ENCODE measurements at places on chromosomes 2 and 18. TPM values are rescaled to one million over a fixed set of nuclear protein-coding genes. Genes with fewer than 3 reads are reported as not detected.

DNA sequence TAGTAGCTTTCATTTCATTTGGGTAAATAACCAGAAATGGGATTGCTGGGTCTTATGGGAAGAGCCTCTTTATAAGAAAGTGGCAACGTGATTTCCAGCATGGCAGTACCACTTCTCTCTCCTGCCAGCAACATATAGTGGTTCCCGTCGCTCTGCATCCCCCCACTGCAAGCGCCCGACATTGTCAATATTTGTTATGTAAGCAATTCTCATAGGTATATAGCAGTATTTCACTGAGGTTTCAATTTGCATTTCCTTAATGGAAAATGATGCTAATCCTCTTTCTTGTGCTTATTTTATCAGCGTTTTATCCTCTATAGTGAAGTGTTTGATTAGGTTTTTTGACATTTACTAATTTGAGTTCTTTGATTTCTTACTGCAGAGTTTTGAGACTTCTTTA is 36.0 kb upstream of the FAHD2A start:
- H3K4me3 ChIP-seq: no peak overlapping the region
- DNase-seq: no peak
- peaks cover 7% of the 10 kb centered on the region for H3K27me3 ChIP-seq

DNA sequence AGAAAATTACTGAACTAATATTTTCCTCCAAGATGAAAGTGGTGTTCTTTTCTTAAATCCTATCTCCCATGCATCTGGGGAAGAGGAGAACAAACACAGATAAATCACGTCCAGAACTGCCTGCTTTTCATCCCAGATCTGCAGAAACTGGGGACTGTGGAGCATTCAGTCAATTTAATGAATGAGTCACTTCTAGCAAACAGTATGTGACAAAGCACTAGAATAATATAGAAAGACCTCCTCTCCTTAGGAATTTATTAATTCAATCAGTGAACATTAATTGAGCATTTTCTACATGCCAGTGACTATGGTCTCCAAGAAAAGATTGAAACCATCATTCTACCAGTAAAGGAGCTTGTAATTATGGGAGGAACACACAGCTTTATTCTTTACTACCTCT is 693.4 kb upstream of the ID2 start:
- no peaks in the 10 kb centered on the region for H3K36me3 ChIP-seq
- H3K4me1 ChIP-seq: no peaks in the 10 kb centered on the region
- no peaks in the 10 kb centered on the region for H3K27me3 ChIP-seq
- no peak for DNase-seq
- no peak overlapping the region for H3K4me3 ChIP-seq
- H3K27ac ChIP-seq: no peak overlapping the region

DNA sequence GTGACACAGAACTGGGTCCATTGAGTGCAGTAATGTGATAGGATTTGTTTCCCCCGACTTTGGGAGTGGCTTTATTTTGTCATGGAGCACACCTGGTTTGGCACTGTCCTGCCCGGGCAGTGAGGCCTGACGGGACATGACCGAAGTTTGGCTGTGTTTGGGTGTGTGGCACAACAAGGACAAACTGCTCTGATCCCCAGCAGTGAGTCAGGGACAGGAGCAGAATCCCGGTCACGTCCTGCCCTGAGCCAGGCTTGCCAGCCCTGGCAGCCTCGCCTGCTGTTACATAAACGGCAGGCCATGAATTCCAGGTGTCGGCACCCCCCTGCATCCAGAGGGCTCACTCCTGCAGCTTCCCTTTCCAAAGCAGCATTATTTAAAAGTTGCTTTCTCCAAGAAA is 45.7 kb downstream of the IMPA2 start:
- no peaks in the 10 kb centered on the region for H3K27me3 ChIP-seq
- H3K4me1 ChIP-seq: peaks cover 15% of the 10 kb centered on the region
- peaks cover 35% of the 10 kb centered on the region for H3K36me3 ChIP-seq

DNA sequence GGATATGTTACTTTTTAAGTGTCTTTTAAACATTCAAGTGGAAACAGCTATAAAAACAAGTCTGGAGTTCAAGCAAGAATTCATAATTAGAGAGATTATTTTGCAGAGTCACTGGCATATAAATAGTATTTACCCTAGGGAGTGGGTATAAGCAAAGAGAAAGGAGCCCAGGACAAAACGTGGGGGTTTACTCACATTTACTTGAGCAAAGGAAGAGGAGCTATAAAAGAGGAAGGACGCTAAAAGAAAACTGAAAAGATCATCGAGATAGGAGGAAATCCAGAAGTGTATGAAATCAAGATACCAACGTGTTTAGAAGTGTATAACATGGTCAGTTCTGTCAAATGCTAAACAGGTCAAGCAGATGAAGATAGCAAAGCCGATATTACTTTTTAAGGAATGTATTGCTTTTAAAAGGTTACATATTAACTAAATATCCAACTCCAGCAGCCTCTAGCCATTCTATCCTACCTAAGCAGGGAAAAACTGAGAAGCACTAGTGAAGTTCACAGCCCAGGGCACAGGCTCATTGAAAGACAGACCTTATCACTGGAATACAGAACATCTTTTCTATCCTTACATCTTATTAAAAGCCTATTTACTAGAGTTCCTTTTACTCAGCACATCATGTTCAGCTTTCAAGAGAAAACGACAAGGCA is 8.6 kb downstream of the KANSL1L start:
- no peaks in the 10 kb centered on the region for H3K36me3 ChIP-seq
- H3K27me3 ChIP-seq: no peaks in the 10 kb centered on the region
- H3K4me3 ChIP-seq: no peak overlapping the region
- peaks cover 10% of the 10 kb centered on the region for H3K4me1 ChIP-seq
- no peak for DNase-seq

- DNase-seq: no peak
- H3K4me1 ChIP-seq: peaks cover 11% of the 10 kb centered on the region
- no peak overlapping the region for H3K4me3 ChIP-seq
- peaks cover 5% of the 10 kb centered on the region for H3K27me3 ChIP-seq
These were observed 211.7 kb downstream of the NDUFA10 start for GRCh38 chr2:239813261-239814115.

DNA sequence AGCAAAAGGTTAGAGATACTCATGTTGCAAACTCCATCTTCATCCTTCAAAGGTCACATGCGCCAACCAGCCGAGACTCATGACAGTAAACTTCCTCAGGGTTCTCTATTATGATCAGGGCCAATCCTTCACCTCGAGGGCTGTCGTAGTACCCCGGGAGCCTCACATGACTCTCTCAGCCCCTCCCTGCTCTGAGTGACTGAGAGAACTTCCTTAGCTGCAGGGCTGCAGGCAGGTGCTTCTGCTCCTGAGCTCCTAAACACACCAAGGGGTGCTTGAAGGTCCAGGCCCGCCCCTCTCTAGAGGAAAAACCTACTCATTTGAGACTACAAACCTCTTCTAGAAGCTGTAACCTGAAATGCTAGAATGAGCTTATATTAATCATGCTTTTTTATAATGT is 48.2 kb downstream of the LONRF2 start:
- peaks cover 11% of the 10 kb centered on the region for H3K4me1 ChIP-seq
- no peaks in the 10 kb centered on the region for H3K36me3 ChIP-seq
- DNase-seq: no peak
- H3K27me3 ChIP-seq: peaks cover 3% of the 10 kb centered on the region
- H3K4me3 ChIP-seq: no peak overlapping the region

DNA sequence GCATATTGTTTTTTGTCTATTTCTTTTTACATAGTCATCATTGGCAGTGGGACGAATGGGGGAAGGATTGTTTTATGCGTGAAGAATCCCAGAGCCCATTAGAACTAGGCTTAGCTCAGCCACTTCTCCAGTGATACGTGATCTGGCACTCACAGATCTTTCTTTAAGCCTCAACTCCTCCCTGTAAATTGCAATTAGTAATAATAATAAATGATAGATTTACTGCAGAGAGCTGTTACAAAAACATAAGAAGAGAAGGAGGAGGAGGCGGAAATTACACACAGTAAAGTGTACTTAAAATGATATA is 629.3 kb downstream of the NRXN1 start:
- H3K27me3 ChIP-seq: no peaks in the 10 kb centered on the region
- no peak overlapping the region for H3K27ac ChIP-seq
- DNase-seq: no peak
- no peak overlapping the region for H3K4me3 ChIP-seq

GRCh38 chr18:54232485-54233227 is 8.2 kb upstream of the MBD2 start:
- peaks cover 28% of the 10 kb centered on the region for H3K4me1 ChIP-seq
- H3K4me3 ChIP-seq: no peak overlapping the region
- DNase-seq: no peak
- H3K36me3 ChIP-seq: no peaks in the 10 kb centered on the region
- no peak overlapping the region for H3K27ac ChIP-seq

- H3K27me3 ChIP-seq: peaks cover 93% of the 10 kb centered on the region
- DNase-seq: no peak
- H3K4me1 ChIP-seq: no peaks in the 10 kb centered on the region
- no peak overlapping the region for H3K27ac ChIP-seq
- no peak overlapping the region for H3K4me3 ChIP-seq
- no peaks in the 10 kb centered on the region for H3K36me3 ChIP-seq
These were observed 112.5 kb upstream of the GPC1 start for GRCh38 chr2:240322991-240323390.

DNA sequence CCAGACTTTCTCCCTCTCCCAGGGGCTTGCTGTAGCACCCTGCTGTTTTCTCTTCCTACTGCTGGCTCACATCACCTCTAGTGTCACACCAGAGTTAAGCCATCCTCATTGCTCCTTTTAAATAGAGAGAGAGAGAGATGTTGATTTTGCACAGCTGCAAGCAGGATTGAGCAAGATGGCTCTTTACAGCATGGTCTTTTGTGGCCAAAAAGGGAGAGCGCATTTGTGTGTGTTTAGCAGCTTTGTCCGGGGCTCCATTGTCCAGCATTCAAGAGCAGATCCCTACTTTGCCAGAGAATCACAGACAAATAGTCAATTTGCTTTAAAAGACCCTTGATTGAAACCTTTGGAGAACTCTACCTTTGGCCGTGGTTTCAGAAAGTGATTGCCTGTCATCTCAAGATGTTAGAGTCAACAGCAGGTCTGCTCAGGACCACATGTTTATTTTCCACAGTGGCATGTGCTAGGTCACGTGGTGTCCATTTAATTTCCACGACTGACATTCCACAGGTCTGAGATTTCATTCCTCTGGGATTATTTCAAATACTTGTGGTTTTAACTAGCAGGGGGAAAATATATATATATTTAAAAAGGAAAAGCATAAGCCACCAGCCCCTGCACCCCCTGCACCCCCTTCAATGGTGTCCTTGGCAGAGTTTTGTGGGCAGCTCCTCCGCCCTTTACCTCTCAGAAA is 359.9 kb upstream of the SLC14A2 start:
- no peaks in the 10 kb centered on the region for H3K36me3 ChIP-seq
- H3K27me3 ChIP-seq: no peaks in the 10 kb centered on the region
- no peaks in the 10 kb centered on the region for H3K4me1 ChIP-seq

GRCh38 chr2:41521211-41521610 is 526.6 kb upstream of the PKDCC start:
- DNase-seq: no peak
- no peaks in the 10 kb centered on the region for H3K27me3 ChIP-seq
- no peaks in the 10 kb centered on the region for H3K4me1 ChIP-seq

Gene DPY30
- total RNA-seq: 165 TPM

Gene PID1
- 0.18 TPM for total RNA-seq

Gene ICOS
- not detected for total RNA-seq

Gene GFPT1
- 129 TPM for total RNA-seq

Gene C1GALT1C1L
- 0.91 TPM for total RNA-seq

Data from HepG2 (cell line).